A172 (cell line): ENCODE measurements at places on chromosomes 13 and 19. TPM values are rescaled to one million over a fixed set of nuclear protein-coding genes. Genes with fewer than 3 reads are reported as not detected.

GRCh38 chr13:96216543-96216942, 126.6 kb downstream of the HS6ST3 start:
- no peak for DNase-seq

DNA sequence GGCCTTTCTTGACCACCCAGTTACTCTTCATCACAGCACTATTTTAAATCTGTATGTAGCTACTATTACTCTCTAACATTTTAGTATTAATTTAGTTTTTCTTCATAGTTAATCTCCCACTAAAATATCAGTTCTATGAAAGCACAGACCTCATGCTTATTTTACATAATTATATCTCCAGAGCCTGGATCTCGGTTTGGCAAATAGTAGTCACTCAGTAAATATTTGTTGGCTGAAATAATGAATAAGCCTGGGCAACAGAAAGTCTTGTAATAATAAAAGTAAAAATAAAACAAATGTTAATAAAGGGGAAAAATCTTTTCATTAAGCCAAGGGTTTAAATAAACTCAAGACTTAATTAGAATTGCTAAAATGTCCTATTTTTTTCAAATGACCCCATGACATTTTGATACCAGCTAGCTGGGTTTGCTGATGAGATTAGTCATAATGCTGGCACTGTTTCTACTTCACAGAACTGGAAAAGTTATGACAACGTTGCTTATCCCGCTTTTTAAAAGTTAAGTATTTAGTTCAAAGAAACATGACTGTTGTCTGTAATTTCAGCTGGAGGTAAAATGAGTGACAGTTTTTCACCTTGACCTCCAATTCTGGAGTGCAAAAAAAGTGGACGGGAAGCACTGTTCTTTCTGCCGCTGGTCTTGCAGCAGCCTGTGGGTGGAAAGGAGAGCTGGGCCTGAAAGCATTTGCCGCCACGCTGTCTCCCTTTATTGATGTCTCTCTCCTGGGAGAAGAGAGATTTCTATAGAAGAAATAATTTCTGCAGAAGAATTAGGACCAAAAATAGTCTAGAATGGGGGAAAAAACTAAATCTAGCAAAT, 85.2 kb upstream of the SPATA13 start:
- DNase-seq: no peak

GRCh38 chr13:103033999-103034398, 32.2 kb downstream of the SLC10A2 start:
- DNase-seq: no peak

GRCh38 chr19:33064458-33064791, 263 bp downstream of the RHPN2 start:
- DNase-seq: no peak

GRCh38 chr13:23357349-23357748, 76.2 kb downstream of the SACS start:
- DNase-seq: no peak

DNA sequence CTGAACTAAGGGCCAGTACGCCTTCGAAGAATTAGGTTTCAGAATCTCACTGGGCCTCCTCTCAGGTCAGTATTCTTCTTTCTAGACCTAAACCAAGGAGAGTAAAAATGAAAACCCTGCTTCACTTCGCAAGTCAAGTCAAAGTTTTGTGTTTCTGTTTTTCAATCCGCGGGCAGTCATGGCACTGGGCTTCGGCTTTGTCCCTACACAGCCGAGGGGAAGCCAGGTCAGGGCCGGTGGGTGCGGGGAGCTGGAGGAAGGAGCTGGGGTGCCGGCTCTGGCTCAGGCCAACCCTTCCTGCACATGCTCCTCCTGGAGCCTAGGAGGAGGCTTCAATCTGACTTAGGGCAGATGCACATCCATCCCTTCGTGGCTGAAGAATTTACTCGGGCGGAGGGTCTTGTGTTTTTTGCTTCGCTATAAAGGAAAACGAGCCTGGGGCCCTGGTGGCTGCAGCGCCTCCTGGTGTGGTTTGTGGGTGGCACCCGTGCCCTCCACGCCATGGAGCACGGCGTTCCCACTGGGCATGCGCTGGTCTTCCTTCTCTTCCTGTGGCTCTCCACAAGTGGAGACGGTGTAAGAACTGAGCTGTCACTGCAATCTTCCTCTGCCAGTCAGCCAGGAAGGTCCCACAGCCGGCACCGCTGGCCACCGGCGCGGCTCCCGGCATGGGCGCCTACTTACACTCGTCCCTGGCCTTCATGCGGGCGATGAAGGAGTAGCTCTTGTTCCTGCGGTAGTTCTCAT, 22.5 kb downstream of the C19orf44 start:
- DNase-seq: no peak

- DNase-seq: no peak
These were observed 11.1 kb upstream of the ZNF780A start for GRCh38 chr19:40101813-40102212.

DNA sequence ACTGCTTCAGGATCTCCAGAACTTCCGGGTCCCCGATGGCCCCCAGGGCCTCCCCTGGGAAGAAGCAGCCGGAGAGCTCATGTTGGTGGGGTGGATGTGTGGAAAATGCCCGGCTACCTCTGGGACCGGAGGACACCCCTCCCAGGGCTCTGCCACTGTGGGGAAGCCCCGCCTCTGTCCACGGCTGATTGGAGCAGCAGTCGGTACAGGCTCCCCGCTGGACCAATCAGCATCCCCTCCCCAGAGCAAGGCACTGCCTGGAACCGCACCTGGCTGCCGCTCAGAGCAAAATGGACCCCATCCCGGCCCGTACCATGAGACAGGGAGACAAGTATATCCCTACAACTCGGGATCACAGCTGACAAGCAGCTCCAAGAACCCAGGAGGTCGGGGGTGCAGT, 6.4 kb downstream of the DOHH start:
- DNase-seq: no peak

GRCh38 chr13:91902291-91902690, 503.9 kb downstream of the GPC5 start:
- no peak for DNase-seq

The TDRD12 gene
- 0.05 and 0.07 TPM in 2 replicates for total RNA-seq

GRCh38 chr19:44939668-44940067, 2.4 kb upstream of the APOC4 start:
- no peak for DNase-seq

The LGALS14 gene
- total RNA-seq: not detected in 2 replicates

- DNase-seq: peak; percentile 73
These were observed 295.4 kb downstream of the SLITRK6 start for GRCh38 chr13:85503797-85504196.

GRCh38 chr13:113860665-113861432, 3.0 kb downstream of the GAS6 start:
- DNase-seq: no peak

DNA sequence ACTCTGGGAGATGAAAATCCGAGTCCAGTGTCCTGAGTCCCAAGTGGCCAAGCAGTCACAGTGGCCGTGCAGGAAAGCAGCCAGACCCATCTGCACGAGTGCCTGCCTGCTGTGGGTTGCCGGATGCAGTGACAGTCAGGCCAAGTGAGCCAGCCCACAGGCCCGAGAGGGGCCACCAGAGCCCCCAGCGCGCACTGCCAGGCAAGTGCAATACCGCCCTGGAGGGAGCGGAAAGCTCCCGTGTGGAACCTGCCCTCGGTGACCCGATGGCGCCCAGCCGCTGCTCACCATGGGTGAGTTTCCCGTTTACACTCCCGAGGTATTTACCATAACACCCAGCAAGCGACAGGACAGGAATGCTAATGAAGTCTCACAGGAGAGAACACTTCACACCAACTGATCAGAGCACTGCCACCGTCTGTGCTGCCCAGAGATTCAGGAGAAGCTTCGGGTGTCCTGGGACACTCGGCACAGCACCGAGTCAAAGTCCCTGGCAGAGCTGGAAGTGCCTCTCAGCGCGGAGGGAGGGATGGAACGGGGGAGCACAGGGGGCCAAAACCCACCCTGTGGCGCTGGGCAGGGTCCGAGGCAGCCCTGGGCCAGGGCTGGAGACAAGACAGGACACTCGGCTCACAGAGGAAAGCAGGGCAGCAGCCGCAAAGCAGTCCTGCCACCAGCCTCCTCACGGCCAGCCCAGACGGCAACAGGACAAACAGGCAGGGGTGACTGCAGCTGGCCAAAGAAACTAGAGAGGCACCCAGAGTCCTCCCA, 21.3 kb upstream of the TINCR start:
- DNase-seq: no peak

GRCh38 chr13:33290421-33290965, 4.9 kb upstream of the STARD13 start:
- DNase-seq: no peak

- no peak for DNase-seq
These were observed 97.2 kb downstream of the EPSTI1 start for GRCh38 chr13:42894765-42895243.

The GRIN2D gene
- total RNA-seq: not detected in 2 replicates

DNA sequence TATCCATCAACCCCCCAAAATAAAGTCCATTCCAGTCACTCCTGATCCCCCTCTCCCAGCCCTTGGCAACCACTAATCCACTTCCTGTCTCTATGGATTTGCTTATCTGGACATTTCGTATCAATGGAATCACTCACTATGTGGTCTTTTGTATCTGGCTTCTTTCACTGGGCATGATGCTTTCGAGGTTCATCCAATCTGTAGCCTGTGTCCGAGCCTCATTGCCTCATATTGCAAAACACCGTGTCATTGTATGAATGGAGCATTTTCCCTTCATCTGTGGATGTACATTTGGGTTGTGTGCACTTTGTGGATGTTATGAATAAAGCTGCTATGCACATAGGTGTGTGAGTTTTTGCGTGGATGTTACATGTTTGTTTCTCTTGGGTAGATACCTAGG, 1.4 kb upstream of the FZR1 start:
- no peak for DNase-seq

- no peak for DNase-seq
These were observed 1256.6 kb upstream of the ATXN8OS start for GRCh38 chr13:68851026-68851425.

DNA sequence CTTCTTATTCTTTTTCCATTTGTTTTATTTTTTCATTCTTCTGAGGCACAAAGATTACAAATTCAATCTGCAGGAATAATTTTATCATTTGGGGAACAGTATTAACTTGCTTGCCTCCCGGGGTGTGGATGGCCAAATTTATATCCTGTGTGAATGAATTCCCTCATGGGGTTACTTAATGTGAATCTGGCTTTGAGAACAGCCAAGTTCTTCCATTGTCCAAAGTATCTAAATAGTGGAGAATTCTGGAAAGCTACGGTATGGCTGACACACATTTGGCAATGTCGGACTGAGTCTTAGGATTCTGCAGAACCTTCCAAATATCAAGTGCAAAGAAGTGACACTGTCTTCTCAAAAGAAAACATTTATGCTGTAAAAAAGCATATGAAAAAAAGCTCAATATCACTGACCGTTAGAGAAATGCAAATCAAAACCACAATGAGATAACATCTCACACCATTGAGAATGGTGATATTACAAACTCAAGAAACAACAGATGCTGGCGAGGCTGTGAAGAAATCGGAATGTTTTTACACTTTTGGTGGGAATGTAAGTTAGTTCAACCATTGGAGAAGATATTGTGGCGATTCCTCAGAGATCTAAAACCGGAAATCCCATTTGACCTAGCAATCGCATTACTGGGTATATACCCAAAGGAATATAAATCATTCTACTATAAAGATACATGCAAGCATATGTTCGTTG, 620.2 kb downstream of the EFNB2 start:
- no peak for DNase-seq

The TEX101 gene
- total RNA-seq: not detected in 2 replicates

- peak; percentile 50 for DNase-seq
These were observed 747.4 kb downstream of the UQCRFS1 start for GRCh38 chr19:28465371-28466086.

DNA sequence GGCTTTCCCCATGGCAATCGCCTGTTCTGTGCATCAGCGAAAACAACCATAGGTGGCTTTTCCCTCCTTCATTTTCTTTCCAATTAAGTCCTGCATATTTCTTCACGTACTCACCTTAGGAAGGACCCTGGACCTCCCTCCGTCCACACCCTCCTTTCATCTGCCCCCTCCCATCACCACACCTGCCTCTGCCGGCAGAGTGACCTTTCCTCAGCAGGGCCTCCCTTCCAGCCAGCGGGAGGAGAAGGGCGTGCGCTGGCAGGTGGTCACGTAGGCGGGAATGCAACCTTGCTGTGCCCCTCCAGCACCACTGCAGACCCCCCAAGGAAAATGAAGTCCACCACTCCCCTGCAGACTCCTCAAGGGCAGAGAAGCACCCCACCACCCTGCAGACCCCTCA, 61.1 kb downstream of the GSX1 start:
- no peak for DNase-seq

GRCh38 chr13:24899601-24900000, 135.6 kb downstream of the RNF17 start:
- no peak for DNase-seq

The TMIGD2 gene
- total RNA-seq: not detected in 2 replicates

DNA sequence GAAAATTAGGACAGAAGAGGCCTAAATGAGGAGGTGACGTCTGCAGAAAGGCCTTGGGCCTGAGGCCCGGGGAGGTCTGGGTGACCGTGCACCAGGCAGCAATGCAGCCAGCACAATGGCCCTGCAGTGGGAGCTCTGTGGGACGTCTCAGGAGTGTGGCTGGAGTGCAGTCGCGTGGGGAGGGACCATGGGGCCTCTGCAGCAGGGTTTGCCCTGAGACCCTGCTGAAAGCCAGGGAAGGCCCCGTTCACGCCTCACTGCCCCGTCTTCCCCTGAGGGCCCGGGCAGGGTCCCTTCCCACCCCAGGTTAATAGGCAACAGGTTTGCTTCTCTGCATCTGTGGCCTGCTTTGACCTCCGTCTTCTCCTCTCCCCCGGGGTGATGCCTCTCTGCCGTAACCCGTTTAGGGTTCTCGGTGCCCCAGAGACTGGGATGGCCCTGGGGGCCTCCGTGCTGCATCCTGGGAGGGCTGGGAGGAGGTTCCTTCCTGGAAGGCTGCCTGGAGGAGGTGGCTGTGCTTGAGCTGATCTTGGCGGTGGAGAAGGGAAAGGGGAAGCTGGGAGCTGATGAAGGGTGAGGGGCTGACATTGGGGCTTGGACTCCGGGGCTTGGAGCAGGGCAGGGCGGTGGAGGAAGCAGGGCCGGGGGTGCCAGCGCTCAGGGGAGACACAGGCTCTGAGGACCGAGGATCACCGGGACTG, 9.7 kb downstream of the PALM start:
- no peak for DNase-seq

DNA sequence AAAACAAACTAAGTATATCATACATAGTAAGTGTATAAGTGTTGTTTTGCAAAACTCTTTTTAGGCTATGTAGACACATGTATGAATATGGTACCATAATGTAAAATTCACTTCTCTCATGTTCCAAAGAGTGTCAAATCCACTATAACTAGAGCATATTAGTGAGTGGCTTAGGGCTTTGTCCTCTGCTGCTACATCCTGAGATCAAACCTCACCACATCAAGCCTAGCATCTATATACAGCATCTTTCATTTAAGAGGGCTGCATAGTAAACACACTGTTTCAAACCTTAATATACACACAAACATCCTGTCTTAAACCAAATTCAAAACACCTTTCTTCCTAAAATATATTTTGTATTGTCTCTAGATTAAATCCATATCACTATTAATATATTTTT, 38.7 kb downstream of the ELF1 start:
- no peak for DNase-seq
